Calu3 (cell line): ENCODE measurements at places on chromosomes 5 and 9. TPM values are rescaled to one million over a fixed set of nuclear protein-coding genes. Genes with fewer than 3 reads are reported as not detected.
A peak's percentile ranks its signal among the peaks of the same experiment; 100 is the strongest.

DNA sequence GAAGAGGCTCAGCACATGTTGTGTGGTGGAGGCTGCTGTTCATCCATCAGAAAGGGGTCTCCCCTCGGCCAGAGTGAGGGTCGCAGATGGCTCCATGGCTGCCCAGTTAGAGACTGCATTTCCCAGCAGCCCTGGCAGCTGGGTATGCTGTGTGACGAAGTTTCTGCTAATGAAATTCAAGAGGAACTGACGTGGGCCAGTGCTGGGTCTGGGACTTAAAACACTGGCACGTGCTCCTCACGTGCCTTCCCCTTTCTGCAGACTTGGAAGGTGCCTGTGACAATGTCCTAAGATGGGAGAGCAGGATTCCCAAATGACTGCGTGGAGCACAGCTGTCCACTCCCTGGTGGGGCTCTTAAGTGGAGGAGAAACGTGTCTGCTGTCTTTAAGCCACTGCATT is 114.5 kb upstream of the RAPGEF1 start:
- no peak overlapping the region for H3K27ac ChIP-seq
- H3K4me1 ChIP-seq: no peaks in the 10 kb centered on the region
- no peak for DNase-seq
- no peaks in the 10 kb centered on the region for H3K36me3 ChIP-seq

The GDA gene
- 21.0 and 24.3 TPM in 2 replicates for total RNA-seq

DNA sequence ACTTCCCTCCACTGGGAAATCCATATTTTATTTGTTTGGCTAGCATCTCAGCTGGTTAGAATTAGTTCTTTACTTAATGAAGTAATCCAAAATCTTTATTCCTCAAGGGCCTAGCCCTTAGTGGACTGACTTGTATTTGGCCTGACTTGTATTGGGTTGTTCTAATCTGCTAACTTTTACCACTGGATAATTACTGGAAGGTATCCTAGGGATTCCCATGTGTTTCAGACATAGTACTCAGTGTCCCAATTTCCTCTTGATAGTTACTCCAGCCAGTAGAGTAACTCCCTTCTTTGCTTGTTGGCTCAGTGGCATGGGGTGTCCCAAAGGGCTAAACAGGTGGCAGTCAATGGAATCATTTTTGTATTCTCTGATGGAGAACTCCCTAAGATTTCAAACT is 156.0 kb downstream of the DCP2 start:
- H3K36me3 ChIP-seq: no peaks in the 10 kb centered on the region
- H3K4me1 ChIP-seq: no peaks in the 10 kb centered on the region
- H3K4me3 ChIP-seq: no peak overlapping the region
- H3K27ac ChIP-seq: no peak overlapping the region

The ANKRD34B gene
- 0.29 and 0.40 TPM in 2 replicates for total RNA-seq

The FOXD4L3 gene
- 0.95 and 1.2 TPM in 2 replicates for total RNA-seq

The RMRP gene
- 8,471 and 11,520 TPM in 2 replicates for total RNA-seq

DNA sequence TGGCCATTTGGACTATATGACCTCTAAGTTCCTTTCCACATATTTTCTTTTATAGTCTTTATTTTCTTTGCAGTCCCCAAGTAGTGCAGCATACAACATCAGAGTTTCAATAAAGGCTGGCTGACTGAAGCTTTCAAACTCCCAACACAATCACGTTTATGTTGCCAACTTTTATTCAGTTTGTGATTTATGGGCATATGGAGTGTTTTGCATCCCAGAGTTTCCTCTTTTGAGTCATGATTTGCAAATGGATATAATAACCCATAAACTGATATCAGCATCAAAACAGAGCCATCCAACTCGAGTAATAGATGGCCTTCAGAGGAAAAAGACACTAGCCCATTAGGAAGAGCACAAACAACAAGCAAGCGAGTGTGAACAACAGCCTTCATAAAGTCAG is 414.0 kb downstream of the ELAVL2 start:
- no peaks in the 10 kb centered on the region for H3K4me1 ChIP-seq
- H3K4me3 ChIP-seq: no peak overlapping the region
- no peak overlapping the region for H3K27ac ChIP-seq
- H3K27me3 ChIP-seq: no peaks in the 10 kb centered on the region
- DNase-seq: no peak
- H3K36me3 ChIP-seq: no peaks in the 10 kb centered on the region

DNA sequence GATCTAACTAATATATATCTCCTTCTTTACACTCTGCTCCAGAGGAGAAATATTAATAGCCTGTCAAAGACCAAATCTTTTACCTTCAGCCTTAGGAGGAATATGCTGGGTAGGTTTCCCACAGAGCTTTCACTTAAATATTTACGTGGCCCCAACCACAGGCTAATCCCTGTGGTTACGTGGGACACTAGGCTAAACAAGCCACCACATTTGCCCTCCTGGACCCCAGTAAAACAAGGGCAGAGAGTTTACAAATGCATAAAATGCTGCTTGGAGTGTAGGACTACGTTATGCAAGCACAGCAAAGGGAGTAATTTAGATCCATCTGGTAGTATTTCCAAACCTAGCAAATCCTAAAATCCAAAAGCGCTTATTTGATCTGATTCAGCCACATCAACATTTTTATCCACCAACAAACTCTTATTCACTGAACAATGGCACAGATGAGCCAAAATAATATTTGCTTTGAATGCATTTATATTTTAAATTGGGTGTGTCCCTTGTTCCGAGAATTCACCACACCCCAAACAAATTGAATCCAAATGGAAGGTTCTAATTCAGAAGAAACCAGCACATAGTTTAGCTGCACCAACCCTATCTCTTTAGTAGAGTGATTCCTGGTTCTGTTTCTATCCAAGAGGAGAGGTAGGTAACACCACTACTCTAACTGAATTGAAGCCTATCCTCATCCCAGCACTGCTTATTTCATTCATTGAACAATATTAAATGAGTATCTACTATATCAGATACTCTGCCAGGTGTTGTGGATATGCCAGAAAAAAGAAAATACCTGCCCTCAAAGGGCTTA is 179.0 kb downstream of the TSSK1B start:
- H3K36me3 ChIP-seq: no peaks in the 10 kb centered on the region
- DNase-seq: no peak
- H3K4me1 ChIP-seq: no peaks in the 10 kb centered on the region
- H3K27me3 ChIP-seq: peaks cover 26% of the 10 kb centered on the region
- no peak overlapping the region for H3K4me3 ChIP-seq

DNA sequence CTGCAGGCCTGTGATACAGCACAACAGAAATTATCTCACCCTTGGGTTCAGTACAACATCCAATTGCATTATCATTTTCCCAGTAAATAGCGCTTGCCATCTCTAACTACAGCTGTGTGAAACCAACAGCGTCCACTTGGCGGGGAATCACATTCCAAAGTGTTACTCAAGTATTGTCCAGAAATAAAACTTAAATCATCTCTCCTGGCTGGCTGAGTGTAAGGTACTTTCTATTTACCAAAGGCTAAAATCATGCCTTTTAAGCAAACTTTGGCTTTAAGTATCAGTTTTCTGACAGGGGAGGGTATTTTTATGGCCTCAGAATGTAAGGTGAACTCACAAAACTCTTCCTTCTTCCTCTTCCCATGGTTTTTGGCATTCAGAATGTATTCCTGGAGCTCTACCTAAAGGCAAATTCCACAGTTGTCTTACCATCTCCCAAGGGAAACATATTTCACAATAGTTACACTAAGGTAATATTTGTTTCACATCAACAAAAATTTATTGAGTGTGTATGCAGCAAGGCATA is 205.6 kb upstream of the MPDZ start:
- H3K27ac ChIP-seq: no peak overlapping the region
- no peaks in the 10 kb centered on the region for H3K36me3 ChIP-seq
- H3K27me3 ChIP-seq: no peaks in the 10 kb centered on the region
- DNase-seq: no peak
- no peak overlapping the region for H3K4me3 ChIP-seq
- H3K4me1 ChIP-seq: no peaks in the 10 kb centered on the region

- no peaks in the 10 kb centered on the region for H3K27me3 ChIP-seq
- no peak overlapping the region for H3K27ac ChIP-seq
- no peak for DNase-seq
These were observed 178.7 kb upstream of the NR3C1 start for GRCh38 chr5:143582176-143582575.

DNA sequence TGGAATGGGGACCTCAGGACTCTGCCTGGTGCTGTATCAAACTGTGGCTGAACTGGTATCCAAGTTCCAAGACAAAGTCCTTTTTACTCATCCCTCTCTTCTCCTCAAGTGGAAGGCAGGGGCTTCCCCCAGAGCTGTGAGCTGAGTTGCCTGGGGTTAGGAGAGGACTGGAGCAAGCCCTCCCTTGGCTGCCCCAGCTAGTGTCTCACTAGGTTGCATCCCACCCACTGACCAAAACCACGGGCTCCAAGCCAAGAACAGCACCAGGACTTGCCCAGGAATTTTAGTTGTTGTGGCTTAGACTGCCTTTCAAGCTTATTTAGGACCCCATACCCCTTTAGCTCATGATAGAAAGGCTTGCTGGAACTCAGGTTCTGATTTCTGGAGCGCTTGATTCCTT is 158.7 kb upstream of the TNC start:
- DNase-seq: no peak
- H3K4me3 ChIP-seq: no peak overlapping the region
- H3K27me3 ChIP-seq: no peaks in the 10 kb centered on the region
- no peaks in the 10 kb centered on the region for H3K36me3 ChIP-seq
- no peak overlapping the region for H3K27ac ChIP-seq
- no peaks in the 10 kb centered on the region for H3K4me1 ChIP-seq

GRCh38 chr5:42772265-42772993 is 15.8 kb downstream of the CCDC152 start:
- no peaks in the 10 kb centered on the region for H3K36me3 ChIP-seq
- peaks cover 16% of the 10 kb centered on the region for H3K4me1 ChIP-seq
- H3K27me3 ChIP-seq: no peaks in the 10 kb centered on the region
- peak; percentile 37 for DNase-seq
- no peak overlapping the region for H3K27ac ChIP-seq

GRCh38 chr9:69181908-69182353 is 7.9 kb downstream of the TJP2 start:
- no peak for DNase-seq
- peak overlapping the region; percentile 83 for H3K27ac ChIP-seq
- H3K27me3 ChIP-seq: no peaks in the 10 kb centered on the region
- peak overlapping the region; percentile 57 for H3K4me3 ChIP-seq

DNA sequence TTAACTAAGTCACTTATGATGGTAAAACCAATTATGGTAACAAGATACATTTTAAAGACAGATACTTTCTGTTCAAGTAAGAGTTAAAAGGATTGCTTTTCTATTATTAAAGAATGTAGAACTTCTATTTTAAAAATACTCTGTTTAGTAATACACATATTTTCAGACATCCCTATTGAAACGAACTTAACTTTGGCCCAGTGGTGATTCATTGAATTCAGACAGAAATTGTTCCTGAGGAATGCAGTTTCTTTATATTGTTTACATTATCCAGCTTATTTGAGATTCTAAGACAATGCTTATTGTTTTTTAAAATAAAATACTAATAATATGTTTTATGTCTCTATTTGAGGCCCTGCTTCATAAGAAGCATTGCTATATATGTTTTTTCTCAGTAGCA is 816.4 kb downstream of the SEMA5A start:
- H3K27me3 ChIP-seq: no peaks in the 10 kb centered on the region
- no peak overlapping the region for H3K4me3 ChIP-seq
- H3K27ac ChIP-seq: no peak overlapping the region

DNA sequence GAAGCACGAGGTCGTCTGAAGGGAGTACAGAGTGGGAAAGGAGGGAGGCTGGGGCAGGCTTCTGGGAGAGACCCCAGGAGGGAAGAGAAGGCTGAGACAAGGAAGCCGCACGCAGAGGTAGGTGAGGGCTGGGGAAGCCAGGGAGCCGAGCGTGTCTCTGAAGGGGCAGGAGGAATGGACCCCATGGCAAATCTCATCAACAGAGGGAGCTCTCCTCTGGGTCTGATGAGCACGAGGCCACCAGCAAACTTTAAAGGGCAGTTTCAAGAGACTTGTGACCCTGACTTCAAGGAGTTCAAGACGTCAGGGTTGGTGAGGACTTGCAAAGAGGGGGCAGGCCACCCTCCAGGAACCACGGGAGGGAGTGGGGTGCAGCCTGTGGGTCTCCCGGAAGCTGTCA is 326.2 kb upstream of the IRX2 start:
- no peaks in the 10 kb centered on the region for H3K36me3 ChIP-seq
- H3K4me3 ChIP-seq: no peak overlapping the region
- no peak for DNase-seq
- H3K27me3 ChIP-seq: no peaks in the 10 kb centered on the region
- no peaks in the 10 kb centered on the region for H3K4me1 ChIP-seq
- no peak overlapping the region for H3K27ac ChIP-seq

DNA sequence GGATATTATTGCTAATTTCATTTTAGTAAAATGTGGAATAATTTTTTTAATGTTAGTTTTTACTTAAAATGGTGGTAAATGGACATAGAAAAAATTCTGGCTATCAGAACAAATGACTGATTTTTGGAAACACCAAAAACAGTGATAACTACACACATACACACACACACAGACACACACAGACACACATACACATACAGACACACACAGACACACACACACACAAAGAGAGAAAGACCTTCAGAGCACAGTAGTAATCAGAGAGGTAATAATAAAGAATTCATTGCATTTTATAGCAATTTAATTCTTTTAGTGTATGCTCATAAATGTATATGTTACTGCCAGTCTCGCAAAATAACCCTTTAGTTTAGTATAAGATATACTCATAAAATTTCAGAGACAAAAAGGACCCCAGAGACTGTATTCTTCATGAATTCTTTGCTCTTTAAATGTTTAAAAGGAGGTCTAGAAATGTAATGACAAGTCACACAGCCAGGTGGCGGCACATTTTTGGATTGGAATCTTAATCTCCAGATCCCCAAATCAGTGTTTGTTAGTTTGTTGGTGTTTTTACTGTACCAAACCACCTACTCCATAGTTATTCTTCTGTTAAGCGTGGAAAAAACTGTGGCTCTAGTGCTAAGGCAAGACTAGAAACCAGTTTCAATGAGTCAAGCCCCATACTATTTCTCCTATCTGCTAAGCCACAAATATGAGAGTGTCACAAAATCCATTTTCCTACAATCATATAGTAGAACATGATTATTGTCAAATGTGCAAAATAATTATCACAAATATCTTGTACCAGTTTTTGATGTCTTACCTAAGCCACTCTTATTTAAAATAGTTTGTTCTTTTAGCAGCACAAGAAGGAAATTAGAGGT is 109.9 kb downstream of the EDIL3 start:
- H3K27me3 ChIP-seq: no peaks in the 10 kb centered on the region
- H3K4me1 ChIP-seq: peaks cover 12% of the 10 kb centered on the region
- no peaks in the 10 kb centered on the region for H3K36me3 ChIP-seq
- no peak overlapping the region for H3K27ac ChIP-seq
- no peak overlapping the region for H3K4me3 ChIP-seq
- DNase-seq: peak; percentile 55

DNA sequence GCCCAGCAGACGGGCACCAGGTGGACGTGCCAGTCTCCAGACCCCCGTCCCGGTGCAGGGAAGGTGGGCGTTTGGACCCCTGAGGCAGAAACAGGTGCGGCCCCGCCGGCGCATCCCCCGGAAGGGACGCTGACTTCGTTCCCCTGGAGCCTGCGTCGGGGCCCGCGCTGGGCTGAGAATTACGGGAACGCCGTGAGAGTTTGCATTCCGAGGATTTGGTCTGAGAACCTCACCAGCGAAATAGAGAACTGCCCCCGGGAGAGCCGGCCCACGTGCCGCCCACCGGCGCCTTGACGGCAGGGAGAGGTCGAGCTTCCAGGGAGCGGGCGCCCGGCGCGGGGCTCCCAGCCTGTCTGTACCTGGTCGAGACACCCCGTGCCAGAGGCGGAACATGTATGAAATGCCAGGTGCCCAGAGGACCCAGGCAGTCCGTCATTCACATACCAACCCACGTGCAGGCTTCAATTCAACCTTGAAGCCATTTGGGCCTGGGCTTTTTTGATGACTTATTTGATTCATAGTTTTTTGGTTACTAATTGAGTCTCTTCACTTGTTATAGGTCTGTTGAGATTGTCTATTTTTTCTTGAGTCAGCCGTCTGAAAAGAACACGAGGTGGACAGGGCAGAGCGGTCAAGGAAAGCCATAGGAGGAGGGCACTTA is 877 bp upstream of the CAMSAP1 start:
- H3K36me3 ChIP-seq: peaks cover 63% of the 10 kb centered on the region
- H3K27ac ChIP-seq: no peak overlapping the region
- H3K4me3 ChIP-seq: peak overlapping the region; percentile 73
- H3K27me3 ChIP-seq: no peaks in the 10 kb centered on the region
